HS-27A (cell line): ENCODE measurements at places on chromosomes 1 and 21.
A peak's percentile ranks its signal among the peaks of the same experiment; 100 is the strongest.

GRCh38 chr1:235639226-235640205 is 10.1 kb downstream of the GNG4 start:
- no peak for DNase-seq

- no peak for DNase-seq
Measured at GRCh38 chr1:167452483-167452882, 65.8 kb downstream of the CD247 start.

DNA sequence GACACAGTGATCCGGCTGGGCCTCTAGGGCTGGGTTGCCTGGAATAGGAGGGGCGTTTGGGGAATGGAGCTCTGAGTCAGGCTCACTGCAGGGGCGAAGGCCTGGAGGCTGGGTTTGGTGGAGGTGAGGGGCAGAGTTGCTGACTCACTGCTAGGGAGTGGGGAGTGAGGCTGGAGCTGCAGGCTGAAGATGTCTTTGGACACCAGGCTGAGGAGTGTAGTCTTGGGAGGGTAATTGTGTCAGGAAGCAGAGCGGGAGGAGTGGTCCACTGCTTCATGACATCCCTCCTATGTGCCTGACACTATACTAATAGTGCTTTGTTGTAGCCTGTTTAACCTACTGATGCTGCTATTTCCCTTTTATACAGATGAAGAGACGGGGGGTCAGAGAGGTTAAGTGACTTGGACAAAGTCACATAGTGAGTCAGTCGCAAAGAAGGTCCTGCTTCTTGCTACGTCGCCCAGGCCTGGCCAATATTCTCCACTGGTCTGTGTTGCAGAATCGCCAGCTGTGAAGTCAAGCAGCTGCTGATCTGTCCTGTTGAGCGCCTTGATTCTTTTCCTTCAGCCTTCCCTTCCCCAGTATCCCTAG is 13.6 kb downstream of the ACTL8 start:
- DNase-seq: peak; percentile 79

- DNase-seq: no peak
Measured at GRCh38 chr1:47814612-47815395, 182.4 kb downstream of the TRABD2B start.

- DNase-seq: no peak
Measured at GRCh38 chr21:42799516-42799915, 79.8 kb downstream of the WDR4 start.

GRCh38 chr1:88985032-88985431 is 7.4 kb downstream of the KYAT3 start:
- DNase-seq: peak; percentile 88

GRCh38 chr1:2530513-2531361 is 674 bp upstream of the HES5 start:
- DNase-seq: no peak

- DNase-seq: no peak
Measured at GRCh38 chr21:29678626-29679025, 261.2 kb downstream of the GRIK1 start.

DNA sequence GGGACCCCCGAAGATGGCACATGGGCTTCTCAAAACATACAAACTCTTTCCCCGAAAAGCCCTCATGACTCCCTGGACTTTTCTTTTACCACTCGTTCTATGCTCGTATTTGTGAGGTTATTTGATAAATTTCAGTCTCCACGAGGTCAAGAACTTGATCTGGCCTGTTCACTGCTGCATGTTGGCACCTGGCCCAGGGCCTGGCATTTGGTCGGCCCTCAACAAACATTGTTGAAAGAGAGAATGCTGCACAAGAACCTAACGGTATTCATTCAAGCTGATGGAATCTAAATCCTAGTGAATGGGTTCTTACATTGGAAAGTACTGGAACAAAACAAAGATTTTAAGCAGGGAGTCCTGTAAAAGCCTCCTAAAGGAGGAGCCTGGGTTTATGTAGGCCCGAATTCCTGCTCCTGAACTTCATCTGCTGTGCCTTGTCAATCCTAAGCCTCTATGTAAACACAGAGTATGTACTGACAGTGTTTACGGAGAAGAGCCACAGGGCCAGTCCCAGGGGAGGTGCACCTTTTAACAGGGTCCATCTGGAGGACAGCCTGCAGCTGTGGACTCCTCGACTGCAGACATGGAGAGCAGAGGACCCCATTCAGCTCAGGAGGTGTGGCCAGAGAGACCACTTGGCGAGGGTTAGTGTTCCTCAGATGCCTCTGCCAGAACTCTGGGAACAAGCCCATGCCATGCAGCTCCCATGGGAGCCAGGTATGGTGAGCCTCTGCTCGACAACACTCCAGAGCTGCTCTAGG is 46.9 kb downstream of the L1TD1 start:
- no peak for DNase-seq

- no peak for DNase-seq
Measured at GRCh38 chr1:36279110-36279788, 26.9 kb upstream of the SH3D21 start.

- no peak for DNase-seq
Measured at GRCh38 chr1:13661539-13661938, 38.4 kb upstream of the PRDM2 start.

- DNase-seq: no peak
Measured at GRCh38 chr1:2315674-2316450, 75.5 kb downstream of the MORN1 start.

- DNase-seq: no peak
Measured at GRCh38 chr1:57252597-57253294, 171.1 kb downstream of the DAB1 start.

DNA sequence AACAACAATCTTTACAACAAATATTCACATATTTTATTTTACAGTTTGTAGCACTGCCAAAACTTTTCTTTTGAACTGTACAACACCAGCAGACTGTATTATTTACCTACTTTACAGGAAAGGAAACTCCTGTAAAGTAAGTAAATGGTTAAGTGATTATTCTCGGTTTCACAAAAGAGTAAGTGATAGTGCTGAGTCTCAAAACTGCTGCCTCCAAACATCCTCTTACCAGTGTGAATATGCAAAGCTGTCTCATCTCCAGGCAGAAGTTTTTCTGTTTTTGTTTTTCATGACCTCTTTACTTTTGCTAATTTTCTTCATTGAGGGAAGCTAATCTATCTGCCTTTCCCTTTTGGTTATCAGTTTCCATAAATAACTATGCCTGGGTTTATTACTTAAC is 286.7 kb downstream of the SRGAP2C start:
- DNase-seq: no peak

- no peak for DNase-seq
Measured at GRCh38 chr21:36073181-36073580, 3.4 kb downstream of the CBR1 start.

GRCh38 chr1:116929961-116930592 is 20.4 kb downstream of the PTGFRN start:
- DNase-seq: no peak

DNA sequence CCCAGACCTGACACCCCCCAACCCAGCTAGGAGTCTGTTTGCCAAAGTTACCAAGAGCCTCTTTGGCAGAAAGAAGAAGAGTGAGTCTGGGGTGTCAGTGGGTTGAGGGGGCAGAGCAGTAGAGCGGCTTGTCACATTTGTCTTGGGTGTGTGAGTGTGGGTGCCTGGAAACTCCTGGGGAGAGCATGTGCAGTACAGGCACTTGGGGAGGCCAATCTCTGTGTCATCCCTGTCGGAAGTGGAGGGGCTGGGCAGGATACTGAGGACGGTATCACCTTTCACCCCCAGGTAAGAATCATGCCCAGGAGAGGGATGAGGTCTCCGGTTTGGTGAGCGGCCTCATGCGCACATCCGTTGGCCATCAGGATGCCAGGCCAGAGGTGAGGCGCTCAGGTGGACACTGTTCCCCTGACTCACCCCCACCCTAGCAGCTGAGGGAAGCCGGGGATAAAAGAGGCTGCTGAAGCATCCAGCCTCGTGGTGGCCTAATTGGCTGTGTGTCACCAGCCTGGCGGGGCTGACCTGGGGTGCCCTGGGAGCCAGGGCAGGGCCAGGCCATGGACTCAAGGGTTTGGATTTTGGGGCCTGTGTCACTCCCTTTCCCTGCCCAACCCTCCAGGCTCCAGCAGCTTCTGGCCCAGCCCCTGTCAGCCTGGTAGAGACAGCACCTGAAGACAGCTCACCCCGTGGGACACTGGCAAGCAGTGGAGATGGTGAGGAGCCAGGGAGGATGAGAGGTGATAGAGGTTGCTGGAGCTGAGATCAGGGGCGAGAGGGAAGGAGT is 3.3 kb downstream of the PLK3 start:
- no peak for DNase-seq

- no peak for DNase-seq
Measured at GRCh38 chr1:33578557-33579448, 106.4 kb downstream of the ZSCAN20 start.

DNA sequence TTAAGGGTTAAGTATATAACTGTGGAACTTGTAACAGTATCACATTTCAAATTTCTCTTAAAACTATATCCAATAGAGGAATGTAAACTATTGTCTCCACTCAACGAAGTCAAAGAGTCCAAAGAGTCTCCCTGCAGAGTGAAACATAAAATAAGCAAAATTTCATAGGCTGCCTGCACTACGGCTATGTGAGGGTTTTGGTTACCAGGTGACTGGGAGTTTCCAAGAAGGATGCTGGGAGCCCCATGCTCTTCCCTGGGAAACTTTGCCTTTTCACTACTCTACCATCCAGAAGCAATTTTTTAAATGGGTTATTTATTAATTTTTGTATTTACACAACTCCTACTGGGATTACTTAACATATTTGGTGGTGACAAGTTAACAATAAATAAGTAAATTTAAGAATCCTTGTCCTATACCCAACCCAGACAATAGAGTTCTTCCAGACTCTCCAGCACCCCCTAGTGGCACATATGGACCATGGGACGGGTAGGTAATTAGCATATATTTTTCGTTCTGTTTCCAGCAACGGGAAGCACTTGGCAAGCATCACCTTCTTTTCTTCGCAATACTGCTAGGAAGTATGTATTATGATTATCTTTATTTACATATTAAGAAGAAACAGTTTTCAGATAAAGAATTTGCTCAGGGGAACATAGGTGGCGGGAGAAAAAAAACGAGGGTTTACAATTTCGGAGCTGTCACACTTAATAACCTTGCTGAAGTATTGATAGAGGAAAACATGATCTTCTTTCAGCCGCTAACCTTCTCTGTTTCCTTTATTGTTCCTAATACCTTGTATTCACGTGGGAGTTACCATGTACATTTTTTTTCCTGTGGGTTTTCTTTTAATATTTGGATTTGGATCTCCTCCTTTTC is 3.5 kb downstream of the FMO2 start:
- peak; percentile 38 for DNase-seq

DNA sequence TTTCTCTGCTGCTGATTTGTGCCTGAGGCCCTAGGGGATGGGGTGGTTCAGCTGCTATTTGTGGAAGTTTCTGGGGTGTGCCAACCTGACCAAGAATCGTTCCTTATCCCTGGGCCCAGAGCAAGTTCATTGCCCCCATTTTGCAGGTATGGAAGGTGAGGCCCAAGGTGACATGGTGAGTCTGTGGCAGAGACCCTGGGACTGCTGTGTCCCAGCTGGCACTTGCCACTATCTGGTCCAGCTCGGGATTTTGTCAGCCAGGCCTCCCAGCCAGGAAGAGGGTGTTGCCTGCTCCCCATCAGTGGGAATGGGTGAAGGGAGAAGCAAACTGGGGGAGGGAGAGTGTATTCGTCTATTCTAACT is 18.9 kb upstream of the LRP8 start:
- no peak for DNase-seq

- DNase-seq: no peak
Measured at GRCh38 chr1:8742022-8742924, 75.2 kb downstream of the RERE start.

- no peak for DNase-seq
Measured at GRCh38 chr1:31373056-31373896, at the start of gene FABP3. Gene FABP3, minus strand, starts transcription at chr1:31373076. Its CDS starts 62 bp downstream, at chr1:31373014.

- no peak for DNase-seq
Measured at GRCh38 chr1:236645016-236645680, 40.8 kb upstream of the HEATR1 start.

- no peak for DNase-seq
Measured at GRCh38 chr1:117270679-117271078, 60.0 kb upstream of the VTCN1 start.

GRCh38 chr21:17455451-17455850 is 57.4 kb upstream of the CXADR start:
- no peak for DNase-seq

DNA sequence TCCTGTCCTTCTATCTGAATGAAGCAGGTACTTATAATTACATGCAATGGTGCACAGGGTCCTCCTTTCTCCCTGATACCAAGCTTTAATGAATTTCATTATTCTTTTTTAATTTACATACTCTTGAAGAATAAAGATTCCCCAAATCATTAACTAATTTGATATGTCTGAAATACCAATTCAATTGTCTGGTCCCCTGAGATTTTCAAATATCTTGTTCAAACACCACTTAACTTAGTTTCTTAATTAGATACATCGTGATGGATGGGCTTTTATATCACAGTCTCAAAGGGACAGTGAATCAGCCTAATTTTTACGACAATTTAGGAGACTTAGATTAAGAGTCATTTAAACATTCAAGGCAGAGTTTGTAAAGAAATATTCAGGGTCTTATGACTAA is 1054.6 kb downstream of the PLA2G4A start:
- DNase-seq: no peak

DNA sequence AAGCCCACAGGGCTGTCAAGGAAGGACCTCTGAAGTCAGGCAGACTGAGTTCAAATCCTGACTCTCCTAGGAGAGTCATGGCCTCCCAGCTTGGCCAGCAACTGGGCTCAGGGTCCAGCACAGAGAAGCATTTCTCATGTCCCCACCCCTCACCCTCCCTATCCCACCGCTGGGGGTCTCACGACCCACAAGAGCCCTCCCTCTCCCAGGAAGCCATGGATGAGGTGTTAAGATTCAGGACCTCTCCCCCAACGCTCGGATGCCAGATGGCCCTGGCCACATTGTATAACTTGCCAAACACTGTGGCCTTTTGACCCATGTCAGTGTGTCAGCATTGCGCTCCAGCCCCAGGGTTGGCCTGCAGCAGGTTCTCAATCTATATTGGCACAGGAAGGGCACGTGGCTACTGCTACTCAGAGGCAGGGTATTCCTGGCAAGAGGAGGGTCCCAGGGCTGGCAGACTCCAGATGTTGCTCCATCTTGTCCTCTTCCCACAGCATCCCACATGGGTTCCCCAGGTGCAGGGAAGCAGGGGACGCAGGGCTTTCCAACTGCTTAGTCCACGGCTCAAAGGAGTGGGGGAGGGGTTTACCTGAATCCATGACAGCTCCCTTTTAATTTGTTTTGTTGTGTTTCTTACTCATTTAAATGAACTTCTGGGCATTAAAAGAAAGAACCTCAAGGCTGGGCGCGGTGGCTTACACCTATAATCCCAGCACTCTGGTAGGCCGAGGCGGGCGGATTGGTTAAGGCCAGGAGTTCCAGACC is 10.5 kb downstream of the SLC2A1 start:
- DNase-seq: no peak

- no peak for DNase-seq
Measured at GRCh38 chr1:81432654-81433109, 368.1 kb upstream of the ADGRL2 start.

- no peak for DNase-seq
Measured at GRCh38 chr1:32394890-32395432, 720 bp upstream of the BSDC1 start.

- DNase-seq: no peak
Measured at GRCh38 chr1:41461790-41462679, 22.4 kb downstream of the EDN2 start.

GRCh38 chr1:22287946-22288520 is 145.1 kb upstream of the WNT4 start:
- DNase-seq: no peak
